GM20000 (cell line): ENCODE measurements at places on chromosomes 2 and 18.
A peak's percentile ranks its signal among the peaks of the same experiment; 100 is the strongest.

DNA sequence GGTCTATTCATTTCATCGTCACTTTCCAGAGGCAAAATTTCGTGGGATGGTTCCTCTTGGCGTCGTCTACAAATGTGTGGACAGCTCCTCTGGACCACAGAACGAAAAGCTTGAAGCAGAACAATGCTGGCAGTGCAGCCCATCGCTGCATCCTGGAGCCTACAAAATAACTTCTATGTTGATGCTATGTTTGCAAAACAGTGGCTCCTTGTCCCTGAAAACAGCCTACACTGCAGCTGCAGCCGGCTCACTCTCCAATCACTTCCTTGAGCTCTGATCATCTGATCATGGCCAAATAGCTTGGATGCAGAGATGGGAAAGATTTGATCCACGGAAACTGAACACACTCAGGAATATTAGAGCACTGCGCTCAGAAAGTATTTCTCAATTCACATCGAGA lies 60.0 kb downstream of the DOCK10 start:
- DNase-seq: no peak

DNA sequence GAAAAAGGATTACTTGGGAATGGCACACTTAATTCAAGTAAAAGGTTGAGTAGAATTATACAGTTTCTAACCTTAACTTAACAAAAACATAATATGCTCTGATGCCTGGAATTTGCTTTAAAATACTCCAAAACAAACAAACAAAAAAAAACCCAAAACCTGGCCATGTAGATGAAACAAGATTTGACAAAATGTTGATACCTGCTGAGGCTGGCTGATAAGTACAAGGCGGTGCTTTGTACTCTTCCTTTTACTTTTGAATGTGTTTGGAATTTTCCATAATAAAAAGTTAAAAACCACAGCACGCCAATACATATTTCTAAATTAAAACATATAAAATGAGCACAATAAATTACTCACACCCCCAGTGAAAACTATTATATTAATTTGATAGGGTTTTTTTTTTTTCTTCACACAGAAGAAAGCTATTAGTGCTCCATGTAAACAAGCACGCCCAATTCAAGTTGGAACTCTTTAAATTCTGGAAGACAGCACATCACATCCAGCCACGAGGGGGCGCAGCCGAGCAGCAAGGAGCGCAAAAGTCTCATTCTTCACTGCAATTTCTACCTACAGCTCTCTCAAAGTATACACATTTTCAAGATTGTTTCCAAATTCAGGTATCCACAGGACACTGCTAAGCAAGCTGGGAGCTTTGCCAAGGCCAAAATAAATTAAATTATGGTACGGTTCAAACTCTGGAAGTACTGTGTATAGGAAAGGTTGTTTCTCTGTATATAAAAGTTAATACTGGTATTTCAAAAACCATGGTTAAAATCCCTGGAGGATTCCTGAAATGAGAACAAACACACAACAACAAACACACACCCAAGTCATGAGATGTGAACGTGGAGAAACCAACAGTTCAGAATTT lies 7.5 kb downstream of the SERTAD2 start:
- peak; percentile 55 for DNase-seq

- DNase-seq: no peak
Observed at GRCh38 chr18:57696271-57696670, 74.6 kb upstream of the NARS1 start.

DNA sequence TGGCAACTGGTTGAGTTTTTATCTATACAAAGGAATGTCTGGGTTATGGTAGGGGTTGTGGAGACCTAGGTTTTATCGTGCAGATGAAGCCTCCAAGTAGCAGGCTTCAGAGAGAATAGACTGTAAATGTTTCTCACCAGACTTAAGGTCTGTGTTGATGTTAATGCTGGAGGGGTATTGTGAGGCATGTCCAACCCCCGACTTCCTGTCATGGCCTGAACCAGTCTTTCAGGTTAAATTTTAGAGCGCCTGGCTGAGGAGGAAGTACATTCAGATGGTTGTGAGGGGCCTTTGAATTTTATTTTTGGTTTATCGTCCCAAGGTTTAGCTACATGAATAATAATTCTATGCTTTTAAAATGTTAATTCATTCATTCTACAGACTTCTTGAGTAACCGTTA lies 435.1 kb downstream of the DLGAP1 start:
- no peak for DNase-seq

GRCh38 chr2:31170071-31170698 lies 31.9 kb upstream of the GALNT14 start:
- peak; percentile 71 for DNase-seq

GRCh38 chr18:10207682-10208345 lies 246.6 kb upstream of the APCDD1 start:
- no peak for DNase-seq

DNA sequence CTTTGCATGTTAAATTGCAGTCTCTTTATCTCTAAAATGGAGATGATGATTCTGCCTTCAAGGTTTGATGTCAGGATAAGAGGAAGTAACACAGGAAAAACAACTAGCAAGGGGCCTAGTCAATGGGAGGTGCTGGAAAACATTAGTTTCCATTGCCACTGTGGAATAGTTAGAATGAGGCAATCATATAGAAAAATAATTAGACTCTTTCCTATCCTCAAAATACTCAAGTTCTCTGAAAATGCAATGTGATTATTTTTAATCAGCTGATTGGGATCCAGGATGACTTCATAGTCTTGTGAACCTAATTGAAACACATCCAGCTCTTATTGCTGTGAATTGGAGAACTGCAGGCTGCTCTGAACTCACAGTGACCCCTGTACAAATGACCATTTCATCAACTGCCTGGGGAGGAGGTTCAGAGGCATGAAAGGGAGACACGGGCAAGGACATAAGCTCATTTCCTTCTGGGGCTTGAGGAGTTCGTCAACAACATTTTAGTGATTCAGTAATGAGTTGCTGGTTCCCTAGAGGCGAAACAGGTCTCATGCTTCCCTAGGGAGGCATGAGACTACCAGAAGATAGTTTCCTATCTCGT lies 422.5 kb downstream of the LPIN1 start:
- DNase-seq: no peak

DNA sequence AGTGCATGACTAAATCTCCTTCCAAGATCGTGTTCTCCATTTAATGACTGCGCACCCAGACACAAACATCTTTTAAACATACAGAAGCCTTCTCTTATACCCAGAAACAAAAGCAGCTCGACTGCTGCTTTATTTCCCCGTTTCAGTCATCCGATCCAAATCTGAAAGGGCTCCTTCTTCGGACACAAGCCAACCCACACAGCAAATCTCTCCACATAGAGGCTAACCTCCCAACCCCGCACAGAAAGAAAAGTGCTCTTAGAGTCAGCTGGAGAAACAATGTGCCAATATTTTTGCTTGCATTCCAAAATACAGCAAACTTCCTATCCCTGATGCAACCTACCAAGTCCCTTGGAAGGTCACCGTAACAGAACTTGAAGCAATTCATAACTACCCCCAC lies 29.1 kb downstream of the GAREM1 start:
- no peak for DNase-seq

DNA sequence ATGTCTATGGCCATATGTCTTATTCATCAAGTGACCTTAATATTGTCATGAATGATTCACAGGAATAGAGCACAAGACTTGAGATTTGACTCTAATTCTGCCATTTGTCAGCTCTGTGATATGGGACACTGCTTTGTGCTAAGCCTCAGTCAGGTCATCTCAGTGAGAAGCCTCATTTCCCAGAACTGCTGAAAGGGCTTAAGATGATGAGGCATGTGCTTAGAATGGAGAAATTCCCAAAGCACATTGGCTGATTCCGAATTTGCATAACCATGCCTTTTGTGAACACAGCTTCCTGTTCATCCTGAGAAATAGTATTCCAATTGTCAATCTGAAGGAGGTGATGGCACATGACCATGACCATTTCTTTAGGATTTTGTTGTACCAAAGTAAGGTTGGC lies 218.1 kb downstream of the ALK start:
- DNase-seq: no peak

GRCh38 chr2:54438271-54438670 lies 17.9 kb upstream of the SPTBN1 start:
- no peak for DNase-seq

GRCh38 chr2:216865658-216866057 lies 5.8 kb upstream of the TNP1 start:
- DNase-seq: no peak
